ENCODE measurements at places on chromosomes 11 and 22. TPM values are rescaled to one million over a fixed set of nuclear protein-coding genes. Genes with fewer than 3 reads are reported as not detected.

DNA sequence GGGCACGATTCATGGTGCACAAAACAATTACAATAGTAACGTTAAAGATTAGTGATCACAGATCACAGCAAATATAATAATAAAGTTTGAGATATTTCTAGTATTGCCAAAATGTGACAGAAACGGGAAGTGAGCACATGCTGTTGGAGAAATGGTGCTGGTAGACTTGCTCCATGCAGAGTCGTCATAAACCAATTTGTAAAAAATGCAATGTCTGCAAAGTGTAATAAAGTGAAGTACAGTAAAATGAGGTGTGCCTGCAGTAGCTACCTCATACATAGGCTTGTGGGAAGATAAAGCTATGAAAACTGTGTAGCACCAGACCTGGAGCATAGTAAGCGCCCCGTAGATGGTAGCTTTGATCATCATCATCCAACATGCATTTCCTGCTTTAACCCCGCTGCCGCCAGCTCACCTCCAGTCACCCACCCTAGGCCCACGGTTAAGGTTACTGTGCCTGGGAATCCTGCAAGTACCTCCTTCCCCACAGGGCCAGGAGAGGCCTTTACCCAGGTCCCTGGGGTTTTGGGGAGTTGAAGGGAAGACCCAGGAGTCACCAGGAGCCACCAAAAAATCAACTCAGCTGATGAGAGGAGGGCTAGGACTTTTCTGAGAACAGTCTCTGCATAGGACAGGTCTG is 59.2 kb downstream of the MYO7A start:
- DNase-seq: no peak

GRCh38 chr11:17877886-17878285 is 135.0 kb downstream of the SERGEF start:
- DNase-seq: no peak

DNA sequence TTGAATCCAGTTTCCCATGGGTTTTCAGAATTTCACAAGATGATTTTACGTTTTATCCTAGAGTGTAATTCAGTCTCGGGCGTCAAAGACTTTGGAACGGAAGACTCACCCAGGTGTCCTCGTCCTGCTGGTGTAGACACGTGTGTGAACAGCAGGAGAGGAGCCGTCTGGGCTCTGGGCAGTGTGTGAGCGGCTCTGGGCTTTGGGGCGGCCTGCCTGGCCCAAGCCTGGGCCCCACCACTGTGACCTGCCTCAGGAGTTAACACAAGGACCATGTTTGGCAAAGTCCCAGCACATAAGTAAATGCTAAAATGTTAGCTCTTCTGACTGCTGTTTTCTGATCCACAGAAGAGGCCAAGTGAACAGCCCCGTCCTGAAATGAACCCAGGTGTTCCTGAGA is 1093.3 kb downstream of the BRD1 start:
- DNase-seq: no peak

DNA sequence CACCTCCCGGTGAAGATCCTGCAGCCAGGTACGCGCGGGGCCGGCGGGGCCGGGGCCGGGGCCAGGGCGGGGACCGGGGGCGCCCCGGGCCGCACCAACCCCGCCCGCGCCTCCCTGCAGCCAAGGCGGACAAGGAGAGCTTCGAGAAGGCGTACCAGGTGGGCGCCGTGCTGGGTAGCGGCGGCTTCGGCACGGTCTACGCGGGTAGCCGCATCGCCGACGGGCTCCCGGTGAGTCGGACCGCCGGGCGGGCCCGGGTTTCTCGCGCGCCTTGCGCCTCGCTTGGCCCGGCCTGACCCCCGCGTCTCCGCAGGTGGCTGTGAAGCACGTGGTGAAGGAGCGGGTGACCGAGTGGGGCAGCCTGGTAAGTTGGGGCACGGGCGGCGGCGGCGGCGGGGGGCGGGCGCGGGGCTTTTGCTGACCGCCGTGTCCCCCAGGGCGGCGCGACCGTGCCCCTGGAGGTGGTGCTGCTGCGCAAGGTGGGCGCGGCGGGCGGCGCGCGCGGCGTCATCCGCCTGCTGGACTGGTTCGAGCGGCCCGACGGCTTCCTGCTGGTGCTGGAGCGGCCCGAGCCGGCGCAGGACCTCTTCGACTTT is 531 bp downstream of the PIM3 start:
- peak; percentile 60 for DNase-seq

DNA sequence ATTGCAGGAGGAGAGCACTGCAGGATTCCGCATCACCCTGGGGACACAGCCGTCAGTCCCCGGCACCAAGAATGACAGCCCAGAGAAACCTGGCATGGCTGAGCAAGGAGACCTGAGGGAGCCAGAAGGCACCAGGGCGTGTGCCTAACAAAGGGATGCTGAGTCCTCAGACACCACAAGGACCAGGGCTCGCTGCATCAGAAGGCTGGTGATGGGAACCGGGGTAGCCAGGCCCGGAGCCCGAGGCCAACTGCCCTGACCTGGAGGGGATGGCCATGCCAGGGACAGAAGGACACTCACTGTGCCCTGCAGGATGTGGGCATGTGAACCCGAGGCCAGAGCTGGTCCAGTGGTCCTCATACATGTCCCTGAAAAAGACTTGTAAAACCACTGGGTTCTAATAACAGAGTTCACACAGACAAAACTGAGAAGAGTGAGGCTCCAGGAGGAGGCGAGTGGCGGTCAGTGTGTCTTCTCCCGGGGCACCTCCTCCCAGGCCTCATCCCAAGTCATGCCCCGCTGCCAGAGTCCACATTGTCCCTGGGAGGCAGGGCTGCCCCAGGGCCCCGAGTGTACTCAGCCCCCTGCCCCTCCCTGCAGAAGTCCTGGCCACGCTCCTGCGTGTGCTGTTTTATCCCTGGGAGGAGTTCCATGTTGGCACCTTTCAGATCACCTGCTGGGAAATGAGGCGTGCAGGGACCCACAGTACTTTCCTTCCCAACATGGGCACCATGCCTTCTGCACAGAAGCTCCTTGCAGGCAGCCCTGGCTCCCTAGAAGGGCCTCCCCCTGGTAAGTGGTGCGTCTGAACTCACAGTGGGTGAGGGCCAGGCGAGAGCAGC is 42.5 kb downstream of the TBX1 start:
- DNase-seq: no peak

- DNase-seq: no peak
Measured at GRCh38 chr22:46538814-46539160, 1.4 kb upstream of the CELSR1 start.

- DNase-seq: no peak
Measured at GRCh38 chr11:72381584-72382090, 52.7 kb downstream of the CLPB start.

DNA sequence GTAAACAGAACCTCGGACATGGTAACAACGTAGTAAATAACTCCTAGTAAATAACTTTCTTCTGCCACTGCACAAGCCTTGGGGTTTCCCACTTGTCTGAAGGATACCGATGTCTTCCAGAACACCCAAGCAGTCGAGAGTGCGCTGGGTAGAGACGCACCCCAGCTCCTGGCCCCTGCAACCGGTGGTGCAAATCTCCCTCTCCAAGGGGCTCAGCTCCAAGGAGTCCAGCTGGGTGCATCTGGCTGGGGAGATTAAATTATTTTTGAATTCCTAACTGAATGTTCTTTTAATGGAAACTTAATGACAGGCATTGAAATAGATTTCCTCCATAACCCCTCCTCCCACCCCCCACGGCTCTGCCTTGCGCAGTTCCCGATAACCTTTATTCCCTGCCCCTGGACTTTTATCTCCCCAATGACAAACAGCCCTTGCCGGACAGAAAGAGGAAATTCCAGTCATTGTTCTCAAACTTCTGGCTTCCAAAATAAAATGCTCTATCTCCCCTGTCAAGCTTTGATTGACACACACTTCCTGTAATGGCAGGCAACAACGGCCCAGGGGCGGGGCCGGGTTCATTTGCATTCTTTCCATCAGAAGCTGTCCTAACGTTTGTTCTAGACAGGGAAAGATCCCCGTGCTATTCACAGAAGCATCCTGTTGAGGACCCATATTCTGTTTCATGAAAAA is 31.2 kb downstream of the KCNJ1 start:
- no peak for DNase-seq

DNA sequence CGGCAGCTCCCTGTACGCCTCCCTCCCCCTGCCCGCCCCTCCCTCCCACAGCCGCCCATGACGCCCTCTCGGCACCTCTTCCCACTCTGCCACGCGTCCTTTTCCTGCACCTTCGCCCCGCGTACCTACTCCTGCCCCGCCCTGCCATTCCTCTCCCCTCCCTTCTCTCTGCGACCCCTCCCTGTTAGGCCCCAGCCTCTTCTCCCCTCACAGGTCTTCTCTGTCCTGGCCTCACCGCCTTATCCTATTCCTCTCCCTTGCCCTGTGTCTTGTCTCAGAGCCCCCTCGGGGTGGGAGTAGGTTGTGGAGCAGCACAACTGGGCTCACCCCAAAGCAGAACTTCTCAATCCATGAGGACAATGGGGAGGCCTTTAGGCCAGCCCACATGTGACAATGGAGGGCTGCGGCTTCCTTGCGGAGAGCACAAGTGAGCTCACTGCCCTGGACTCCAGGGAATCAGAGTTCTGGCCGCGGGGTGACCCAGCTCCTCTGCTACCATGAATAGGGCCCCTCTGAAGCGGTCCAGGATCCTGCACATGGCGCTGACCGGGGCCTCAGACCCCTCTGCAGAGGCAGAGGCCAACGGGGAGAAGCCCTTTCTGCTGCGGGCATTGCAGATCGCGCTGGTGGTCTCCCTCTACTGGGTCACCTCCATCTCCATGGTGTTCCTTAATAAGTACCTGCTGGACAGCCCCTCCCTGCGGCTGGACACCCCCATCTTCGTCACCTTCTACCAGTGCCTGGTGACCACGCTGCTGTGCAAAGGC is 539 bp downstream of the SLC35C1 start:
- no peak for DNase-seq

GRCh38 chr11:36186340-36187175 is 102.7 kb downstream of the COMMD9 start:
- DNase-seq: no peak

OR5M3 gene
- not detected for total RNA-seq

- peak; percentile 81 for DNase-seq
Measured at GRCh38 chr11:61028135-61028729, 56.8 kb downstream of the CD6 start.

Measured in activated naive CD8-positive, alpha-beta T cell treated with anti-CD3 and anti-CD28 coated beads for 36 hours (primary cell).